D341Med (cell line): ENCODE measurements at places on chromosomes 7 and 10.
A peak's percentile ranks its signal among the peaks of the same experiment; 100 is the strongest.

DNA sequence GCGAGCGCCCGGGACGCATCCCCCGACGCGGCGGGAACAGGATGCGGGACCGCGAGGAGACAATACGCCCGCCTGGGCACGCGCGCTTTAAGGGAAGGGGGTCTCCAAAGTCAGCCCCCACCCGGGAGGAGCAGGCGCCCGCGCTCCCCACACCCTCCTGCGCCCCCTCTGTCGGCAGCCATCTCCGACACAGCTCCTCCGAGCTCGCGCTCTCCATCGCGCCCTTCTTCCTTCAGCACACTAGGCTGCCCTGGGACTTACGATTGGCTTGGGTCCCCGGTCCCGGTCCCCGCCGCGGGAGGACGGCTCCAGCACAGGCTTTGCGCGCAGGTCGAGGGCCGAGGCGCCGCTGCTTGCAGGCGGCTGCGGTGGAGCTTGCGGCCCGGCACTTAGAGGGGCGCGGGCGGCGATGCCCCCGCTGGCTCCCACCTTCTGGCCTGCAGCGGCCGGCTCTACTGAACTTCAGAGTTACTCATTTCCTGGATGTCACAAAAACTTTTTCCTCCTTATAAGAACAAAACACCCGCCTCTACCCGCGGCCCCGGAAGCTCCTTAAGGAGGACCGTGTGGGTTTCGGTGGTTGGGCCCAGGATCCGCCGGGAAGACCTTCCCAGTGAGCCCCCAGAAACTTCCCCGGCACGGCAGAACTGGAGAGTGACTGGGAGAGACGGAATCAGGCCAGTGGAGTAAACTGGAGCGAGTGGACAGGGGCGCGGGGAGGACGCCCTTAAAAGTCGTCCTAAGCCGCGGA lies at the start of gene ITPRIP:
TSS of gene ITPRIP (minus strand) at position 481 of the 751 bp plus-strand sequence. CDS start 22,414 bp downstream, outside the sequence.
- DNase-seq: peak; percentile 70

DNA sequence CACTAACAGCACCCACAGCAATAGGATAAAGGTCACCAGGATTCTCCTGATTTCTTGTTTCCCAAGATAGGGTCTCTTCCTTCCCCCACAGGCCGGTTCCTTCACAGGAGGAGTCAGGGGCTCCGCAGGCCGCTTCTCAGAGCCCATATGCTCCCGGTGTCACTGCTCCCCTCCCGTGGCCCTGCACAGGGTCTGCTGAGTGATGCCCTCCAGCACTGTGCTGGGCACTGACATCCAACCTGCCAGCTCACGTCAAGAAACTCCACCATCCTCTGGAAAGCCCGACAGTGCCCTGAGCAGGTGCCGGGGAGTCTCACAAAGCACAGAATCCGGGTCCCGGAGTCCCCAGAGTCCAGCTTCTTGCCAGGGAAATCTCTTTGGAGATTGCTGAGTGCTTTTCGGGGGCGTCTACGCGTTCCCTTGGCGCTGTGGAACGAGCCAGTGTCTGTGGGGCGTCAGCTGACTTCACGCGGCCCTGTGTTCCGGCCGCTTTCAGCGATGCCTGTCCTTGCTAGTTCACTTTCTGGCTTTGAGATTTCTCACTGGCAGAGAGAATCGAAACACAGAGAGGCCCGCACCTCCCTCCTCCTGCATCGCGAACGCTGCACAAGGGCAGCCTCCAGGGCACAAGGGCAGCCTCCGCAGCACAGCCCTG lies 567.5 kb downstream of the DNAJB6 start:
- no peak for DNase-seq

DNA sequence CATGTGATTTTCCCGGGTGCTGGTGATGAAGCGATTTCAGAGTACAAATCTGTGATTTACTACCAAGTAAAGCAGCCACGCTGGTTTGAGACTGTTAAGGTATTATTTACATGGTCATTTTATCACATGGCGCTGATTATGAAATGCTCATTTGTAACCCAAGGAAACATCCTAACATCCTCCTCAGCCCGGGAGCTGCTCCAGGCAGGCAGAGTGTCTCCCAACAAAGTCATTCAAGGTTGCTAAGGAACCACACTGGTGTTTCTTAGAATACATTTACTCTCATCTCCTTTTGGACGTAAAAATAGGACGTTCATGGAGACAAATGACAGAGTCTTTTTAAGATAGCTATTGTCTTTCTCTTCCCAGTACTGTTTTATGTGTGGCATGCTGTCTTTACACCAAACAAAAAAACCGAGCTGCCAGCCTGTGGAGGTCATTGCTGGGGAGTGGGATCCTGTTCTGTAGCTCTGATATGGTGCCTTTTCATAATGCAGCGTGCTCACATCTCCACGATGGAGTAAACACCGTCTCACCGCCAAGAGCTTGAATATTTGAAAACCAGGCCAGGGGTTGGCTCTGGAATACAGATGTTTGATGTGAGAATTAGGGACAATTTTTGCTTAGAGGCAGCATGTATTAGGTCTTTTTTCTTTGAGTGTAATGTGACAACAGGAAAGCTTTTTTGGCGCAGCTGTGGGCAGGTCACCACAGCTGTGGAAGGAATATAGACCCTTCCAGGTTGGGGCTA lies 119.6 kb downstream of the DOCK1 start:
- DNase-seq: no peak

- no peak for DNase-seq
Measured at GRCh38 chr7:150406312-150406566, 27.1 kb downstream of the ZNF775 start.

DNA sequence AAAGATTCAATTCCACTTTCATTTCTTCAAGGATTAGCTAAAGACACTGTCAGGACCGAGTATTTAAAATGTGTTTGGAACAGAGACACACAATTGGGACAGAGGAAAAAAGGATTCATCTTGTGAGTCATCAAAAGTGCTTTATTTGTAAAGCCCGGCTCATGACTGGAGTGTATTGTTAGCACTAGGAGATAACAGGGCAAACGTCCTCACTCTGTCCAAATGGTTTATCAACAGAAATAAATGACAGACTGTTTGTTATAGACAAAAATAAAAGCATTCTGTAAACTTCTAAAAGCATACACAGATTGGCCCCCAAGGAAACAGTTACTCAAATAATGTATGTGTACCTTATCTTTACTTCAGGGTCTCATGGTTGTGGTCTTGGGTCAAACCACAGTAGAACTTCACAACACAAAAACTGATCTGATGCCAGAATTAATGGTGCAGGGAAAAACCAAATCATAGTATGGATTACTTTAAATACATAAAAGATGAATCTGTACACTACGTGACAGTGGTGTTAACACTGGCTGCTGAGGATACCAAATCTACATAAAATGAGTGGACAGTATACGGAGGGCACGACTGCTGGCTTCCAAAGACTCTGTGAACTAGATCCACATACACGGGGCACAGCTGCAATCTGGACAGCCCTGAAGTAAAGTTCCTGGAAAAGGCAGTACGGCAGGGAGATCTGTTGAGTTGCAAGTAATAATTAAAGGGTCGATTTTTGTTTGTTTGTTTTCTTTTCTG lies 179.4 kb downstream of the PIP4K2A start:
- DNase-seq: no peak

- DNase-seq: no peak
Measured at GRCh38 chr7:115135769-115136410, 214.0 kb downstream of the MDFIC start.

- no peak for DNase-seq
Measured at GRCh38 chr7:153388611-153389010, 629.1 kb downstream of the ACTR3B start.

- DNase-seq: no peak
Measured at GRCh38 chr7:156948361-156948760, 1.2 kb upstream of the NOM1 start.

- DNase-seq: no peak
Measured at GRCh38 chr7:105457619-105458225, 64.3 kb downstream of the PUS7 start.

DNA sequence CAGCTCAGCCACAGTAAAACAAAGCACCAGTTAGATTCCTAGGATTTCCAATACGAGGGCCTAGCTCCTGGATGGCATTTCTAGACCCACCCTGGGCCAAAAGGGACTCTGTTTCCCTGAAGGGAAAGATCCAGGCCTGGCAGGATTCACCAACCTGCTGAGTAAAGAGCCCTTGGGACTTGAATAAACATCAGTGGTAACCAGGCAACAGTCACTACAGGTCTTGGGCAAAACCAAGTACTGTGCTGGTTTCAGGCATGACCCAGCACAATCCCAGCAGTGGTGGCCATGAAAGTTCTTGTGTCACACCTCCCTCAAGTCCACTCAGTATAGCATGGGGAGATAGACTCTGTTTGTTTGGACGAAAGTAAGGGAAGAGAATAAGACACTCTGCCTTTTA lies 31.0 kb upstream of the STARD3NL start:
- no peak for DNase-seq

- DNase-seq: peak; percentile 13
Measured at GRCh38 chr7:44775383-44776107, 20.9 kb upstream of the PPIA start.

- DNase-seq: peak; percentile 90
Measured at GRCh38 chr7:1137517-1138167, 22.4 kb downstream of the ZFAND2A start.

GRCh38 chr7:106057962-106058927 lies 53.9 kb downstream of the SYPL1 start:
- no peak for DNase-seq

DNA sequence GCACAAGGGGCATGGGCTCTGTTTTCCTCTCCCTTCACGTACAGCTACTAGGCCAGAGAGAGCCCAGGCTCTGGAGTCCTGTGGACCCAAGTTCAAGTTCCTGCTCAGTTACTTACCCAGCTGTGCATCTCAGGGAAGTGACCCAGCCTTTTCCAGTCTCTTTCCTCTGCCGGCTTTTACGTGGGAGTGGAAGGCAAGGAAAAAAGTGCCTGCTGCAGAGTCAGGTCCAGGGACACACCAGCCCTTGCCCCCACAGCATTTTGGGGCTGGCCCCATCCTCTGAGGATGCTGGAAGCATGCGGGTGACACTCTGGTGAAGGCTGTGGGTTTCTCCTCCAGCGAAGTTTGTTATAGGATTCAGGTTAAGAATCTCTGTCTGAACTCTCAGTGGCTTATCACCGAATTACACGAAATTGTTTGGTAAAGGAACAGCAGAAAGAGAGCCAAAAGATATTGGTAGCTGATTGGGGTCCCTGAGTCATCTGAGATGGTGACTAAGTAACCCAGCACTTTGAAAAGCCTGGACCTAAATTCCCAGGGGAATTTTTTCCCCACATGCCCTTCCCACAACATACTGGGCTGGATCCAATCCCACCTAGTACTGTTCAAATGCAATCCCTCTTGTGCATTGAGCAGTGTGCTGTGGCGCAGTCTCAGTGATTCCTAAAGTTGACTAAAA lies 424.3 kb downstream of the RPS24 start:
- DNase-seq: no peak

DNA sequence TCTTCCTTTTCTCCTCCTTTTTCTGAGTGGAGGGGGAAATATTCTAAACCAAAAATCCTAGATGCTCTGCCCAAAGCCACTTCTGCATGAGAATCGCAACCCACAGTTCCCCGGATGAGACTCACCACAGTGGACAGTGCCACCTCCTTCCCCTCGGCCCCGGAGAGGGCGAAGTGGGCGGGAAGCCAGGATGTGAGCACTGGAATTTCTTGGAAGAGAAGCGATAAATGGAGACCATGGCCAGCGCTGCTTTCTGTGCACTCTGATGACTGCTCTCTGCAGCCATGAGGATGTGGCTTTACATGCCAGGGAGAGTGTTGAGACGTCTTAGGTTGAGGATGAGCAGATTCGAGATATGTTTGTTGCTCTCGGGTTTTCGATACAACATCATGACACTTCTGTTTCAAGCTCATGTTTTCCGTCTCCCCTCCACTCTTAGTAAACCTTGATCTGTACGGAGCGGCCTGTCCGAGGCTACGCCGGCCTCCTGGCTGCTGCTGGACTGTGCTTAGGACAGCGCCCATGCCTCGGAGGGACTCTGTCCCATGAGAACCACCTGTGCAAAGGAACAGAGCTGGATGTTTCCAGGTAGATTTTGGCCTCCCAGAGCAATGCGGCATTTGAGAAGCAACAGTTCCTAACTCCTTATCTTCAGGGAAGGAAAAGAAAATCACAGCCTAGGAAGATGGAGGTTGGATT lies 414.6 kb upstream of the FOXK1 start:
- DNase-seq: no peak

- no peak for DNase-seq
Measured at GRCh38 chr7:78420001-78420400, 621.4 kb downstream of the PHTF2 start.

GRCh38 chr7:70082099-70082611 lies 483.9 kb downstream of the AUTS2 start:
- no peak for DNase-seq

GRCh38 chr7:31121601-31122000 lies 69.5 kb downstream of the ADCYAP1R1 start:
- DNase-seq: no peak

DNA sequence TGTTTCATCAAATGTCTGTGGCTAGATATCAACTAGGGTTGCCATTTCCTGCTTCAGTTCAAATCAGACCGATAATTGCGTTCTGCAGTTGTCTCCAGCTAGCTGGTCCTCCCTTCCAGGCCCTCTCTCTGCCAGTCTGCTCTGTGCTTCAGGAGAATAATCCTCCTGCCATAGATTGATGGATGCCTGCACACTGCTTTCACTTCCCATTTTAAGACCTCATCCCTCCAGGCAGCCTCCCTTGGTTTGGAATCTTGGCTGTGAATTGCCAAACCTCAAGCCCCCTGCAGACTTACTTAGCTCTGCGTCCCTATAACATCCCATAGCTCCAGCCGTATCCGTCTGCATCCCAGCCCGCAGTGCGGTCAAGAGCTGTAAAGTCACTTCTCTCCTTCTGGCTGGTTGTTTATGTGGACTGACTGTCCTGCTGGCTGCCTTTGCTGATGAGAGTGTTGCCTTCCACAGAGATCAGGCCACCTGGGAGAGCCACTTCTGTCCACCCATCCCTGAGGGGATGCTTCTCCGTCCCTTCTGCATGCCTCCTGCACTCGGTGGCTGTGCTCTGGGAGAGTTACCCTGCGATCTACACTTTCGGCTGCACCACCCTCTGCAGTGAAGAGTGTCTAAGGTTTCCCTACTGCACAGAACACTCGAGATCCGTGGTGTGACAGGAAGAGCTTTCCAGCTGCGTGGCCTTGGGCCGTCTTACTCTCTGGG lies 22.4 kb upstream of the KLF6 start:
- DNase-seq: no peak

DNA sequence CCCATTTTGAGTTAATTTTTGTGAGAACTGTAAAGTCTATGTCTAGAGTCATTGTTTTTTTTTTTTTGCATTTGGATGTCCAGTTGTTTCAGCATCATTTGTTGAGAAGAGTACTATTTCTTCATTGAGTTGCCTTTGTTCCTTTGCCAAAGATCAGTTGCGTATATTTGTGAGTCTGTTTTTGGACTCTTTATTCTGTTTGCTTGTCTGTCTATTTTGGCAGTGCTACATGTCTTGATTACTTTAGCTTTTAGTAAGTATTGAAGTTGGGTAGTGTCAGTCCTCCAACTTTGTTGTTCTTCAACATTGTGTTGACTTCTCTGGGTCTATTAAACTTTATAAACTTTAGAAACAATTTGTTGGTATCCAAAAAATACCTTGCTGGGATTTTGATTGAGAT lies 31.6 kb downstream of the CCDC7 start:
- DNase-seq: no peak

- no peak for DNase-seq
Measured at GRCh38 chr10:119364645-119365600, 157.6 kb downstream of the GRK5 start.

- DNase-seq: no peak
Measured at GRCh38 chr7:83130623-83131545, 31.8 kb downstream of the PCLO start.

GRCh38 chr10:69801094-69801433 lies 642 bp upstream of the COL13A1 start:
- peak; percentile 51 for DNase-seq
